Activated CD4-positive, alpha-beta memory T cell treated with anti-CD3 and anti-CD28 coated beads, Interleukin-2, amount 10 ng/mL, durations not matched to agents 7 days and 5 days (primary cell): ENCODE measurements at places on chromosomes 11 and 22. TPM values are rescaled to one million over a fixed set of nuclear protein-coding genes. Genes with fewer than 3 reads are reported as not detected.

GRCh38 chr11:18588297-18589252 is at the start of gene UEVLD:
Gene UEVLD, minus strand, starts transcription at chr11:18588734. Its CDS starts 80 bp downstream, at chr11:18588654.
- peaks cover 3% of the 10 kb centered on the region for H3K36me3 ChIP-seq
- no peak within 1 kb of the TSS for H3K27ac ChIP-seq
- H3K27me3 ChIP-seq, result no peaks in the 10 kb centered on the region
- peaks cover 2% of the 10 kb centered on the region for H3K4me1 ChIP-seq
- peak; percentile 68 for DNase-seq

DNA sequence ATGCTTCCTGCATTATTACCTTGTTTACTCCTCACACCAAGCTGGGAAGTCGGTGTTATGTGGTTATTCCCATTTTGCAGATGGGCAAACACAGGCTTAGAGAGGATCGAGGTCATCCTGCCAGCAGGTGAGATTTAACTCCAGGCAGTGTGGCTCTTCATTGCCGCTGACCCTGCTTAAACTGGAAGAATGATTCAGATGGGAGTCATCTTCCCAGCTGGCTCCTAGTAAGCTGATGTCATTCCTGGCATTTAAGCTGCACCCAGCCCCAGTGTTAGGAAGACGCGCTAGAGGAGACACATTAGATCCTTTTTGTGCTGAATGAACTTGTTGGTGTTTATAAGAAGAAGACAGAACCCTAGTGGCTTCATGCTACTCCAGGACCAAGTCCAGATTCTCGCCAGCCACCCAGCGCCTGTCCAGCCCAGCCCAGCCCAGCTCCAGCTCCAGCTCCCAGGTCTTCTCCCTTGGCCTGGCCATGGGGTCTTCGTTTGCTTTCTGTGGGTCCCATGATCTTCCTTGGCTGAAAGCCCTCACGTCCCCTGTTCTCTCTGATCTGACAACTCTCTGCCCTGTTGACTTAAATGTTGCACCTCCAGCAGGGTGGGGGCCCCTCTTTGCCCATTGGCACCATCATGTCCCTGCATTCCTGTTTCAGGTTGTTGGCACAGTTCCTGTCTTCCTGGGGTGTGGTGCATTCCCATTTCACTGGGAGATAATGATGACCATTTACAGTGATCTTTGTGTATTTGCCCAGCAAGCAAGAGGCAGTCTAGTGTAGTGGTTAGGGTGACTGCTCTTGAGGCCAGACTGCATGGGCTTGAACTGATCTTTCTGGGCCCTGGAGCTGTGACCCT is 13.6 kb downstream of the PARVB start:
- no peak overlapping the region for H3K4me3 ChIP-seq
- no peaks in the 10 kb centered on the region for H3K27me3 ChIP-seq
- DNase-seq, result no peak
- peaks cover 12% of the 10 kb centered on the region for H3K4me1 ChIP-seq
- H3K36me3 ChIP-seq, result no peaks in the 10 kb centered on the region
- H3K27ac ChIP-seq, result no peak overlapping the region

GRCh38 chr11:2305140-2305778 is 3.4 kb downstream of the TSPAN32 start:
- peaks cover 43% of the 10 kb centered on the region for H3K4me1 ChIP-seq
- peak overlapping the region; percentile 90 for H3K27ac ChIP-seq
- H3K36me3 ChIP-seq, result peaks cover 15% of the 10 kb centered on the region
- DNase-seq, result peak; percentile 86
- no peaks in the 10 kb centered on the region for H3K27me3 ChIP-seq

DNA sequence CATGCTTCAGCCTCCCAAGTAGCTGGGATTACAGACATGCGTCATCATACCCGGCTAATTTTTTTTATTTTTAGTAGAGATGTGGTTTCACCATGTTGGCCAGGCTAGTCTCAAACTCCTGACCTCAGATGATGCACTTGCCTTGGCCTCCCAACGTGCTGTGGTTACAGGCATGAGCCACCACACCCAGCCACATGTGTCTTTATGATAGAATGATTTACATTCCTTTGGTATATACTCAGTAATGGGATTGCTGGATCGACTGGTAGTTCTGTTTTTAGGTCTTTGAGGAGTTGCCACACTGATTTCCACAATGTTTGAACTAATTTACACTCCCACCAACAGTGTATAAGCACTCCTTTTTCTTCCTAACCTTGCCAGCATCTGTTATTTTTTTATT is 276.2 kb downstream of the METTL15 start:
- no peak overlapping the region for H3K27ac ChIP-seq
- H3K27me3 ChIP-seq, result no peaks in the 10 kb centered on the region
- no peak overlapping the region for H3K4me3 ChIP-seq
- H3K4me1 ChIP-seq, result no peaks in the 10 kb centered on the region

DNA sequence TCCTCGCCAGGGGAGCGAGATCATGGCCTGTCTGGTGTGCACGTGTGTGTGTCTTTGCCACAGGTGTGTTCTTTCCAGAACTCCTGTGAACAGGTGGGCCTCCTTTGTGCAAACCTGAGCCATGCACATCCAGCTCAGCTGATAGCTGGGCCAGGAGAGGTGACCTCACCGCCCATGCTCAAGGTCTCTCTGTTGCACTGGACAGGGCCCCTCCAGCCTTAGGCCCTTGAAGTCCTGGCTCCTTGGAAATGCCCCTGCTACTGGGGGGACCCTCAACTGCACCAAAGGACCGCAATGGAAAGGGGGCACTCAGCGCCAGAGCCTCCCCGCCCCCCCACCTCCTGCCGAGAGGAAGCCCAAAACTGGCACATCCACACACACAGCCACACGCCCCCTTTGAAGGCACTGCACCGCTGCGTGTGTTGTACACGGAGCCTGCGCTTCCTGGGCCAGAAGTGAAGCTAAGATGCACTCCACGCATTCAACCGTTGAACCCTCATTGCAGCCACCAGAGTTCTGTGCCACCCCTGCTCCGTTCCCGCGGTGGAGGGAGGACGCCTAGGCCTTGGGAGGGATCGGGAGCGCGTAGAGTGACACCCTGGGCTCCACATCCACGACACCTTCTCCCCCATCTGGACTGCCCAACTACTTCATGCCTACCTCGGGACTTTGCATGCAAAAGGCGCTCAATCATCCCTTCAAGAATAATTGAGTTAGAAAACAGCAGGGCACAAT is 16.4 kb upstream of the IL2RB start:
- H3K36me3 ChIP-seq, result peaks cover 13% of the 10 kb centered on the region
- peaks cover 91% of the 10 kb centered on the region for H3K4me1 ChIP-seq
- peak overlapping the region; percentile 71 for H3K4me3 ChIP-seq
- no peaks in the 10 kb centered on the region for H3K27me3 ChIP-seq
- peak; percentile 37 for DNase-seq

- no peaks in the 10 kb centered on the region for H3K27me3 ChIP-seq
- peaks cover 81% of the 10 kb centered on the region for H3K36me3 ChIP-seq
- H3K4me3 ChIP-seq, result no peak overlapping the region
- H3K4me1 ChIP-seq, result peaks cover 6% of the 10 kb centered on the region
These were observed 12.4 kb downstream of the PCSK7 start for GRCh38 chr11:117219455-117219854.

DNA sequence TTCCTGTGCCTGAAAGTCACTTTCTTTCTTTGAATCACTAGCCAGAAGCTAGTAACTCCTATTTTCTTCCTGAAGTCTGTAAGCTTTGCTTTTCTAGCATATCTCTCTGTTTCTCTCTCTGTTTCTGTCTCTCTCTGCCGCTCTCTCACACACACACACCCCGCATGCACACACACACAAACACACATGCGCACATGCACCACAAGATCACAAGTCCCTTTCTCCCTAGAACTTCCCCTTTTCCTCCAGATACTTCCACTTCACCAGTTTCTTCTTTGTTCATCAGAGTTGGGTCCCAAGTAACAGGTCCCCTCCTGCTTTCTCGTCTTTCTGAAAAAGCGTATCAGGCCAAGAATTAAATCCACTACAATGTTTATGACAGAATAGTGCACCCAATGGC is 148.5 kb upstream of the HSD17B12 start:
- H3K27me3 ChIP-seq, result peaks cover 14% of the 10 kb centered on the region
- H3K27ac ChIP-seq, result no peak overlapping the region
- H3K4me3 ChIP-seq, result no peak overlapping the region
- DNase-seq, result no peak
- H3K4me1 ChIP-seq, result no peaks in the 10 kb centered on the region

GRCh38 chr11:115201111-115201792 is 303.0 kb downstream of the CADM1 start:
- H3K36me3 ChIP-seq, result no peaks in the 10 kb centered on the region
- H3K27ac ChIP-seq, result no peak overlapping the region
- no peak for DNase-seq
- no peak overlapping the region for H3K4me3 ChIP-seq

DNA sequence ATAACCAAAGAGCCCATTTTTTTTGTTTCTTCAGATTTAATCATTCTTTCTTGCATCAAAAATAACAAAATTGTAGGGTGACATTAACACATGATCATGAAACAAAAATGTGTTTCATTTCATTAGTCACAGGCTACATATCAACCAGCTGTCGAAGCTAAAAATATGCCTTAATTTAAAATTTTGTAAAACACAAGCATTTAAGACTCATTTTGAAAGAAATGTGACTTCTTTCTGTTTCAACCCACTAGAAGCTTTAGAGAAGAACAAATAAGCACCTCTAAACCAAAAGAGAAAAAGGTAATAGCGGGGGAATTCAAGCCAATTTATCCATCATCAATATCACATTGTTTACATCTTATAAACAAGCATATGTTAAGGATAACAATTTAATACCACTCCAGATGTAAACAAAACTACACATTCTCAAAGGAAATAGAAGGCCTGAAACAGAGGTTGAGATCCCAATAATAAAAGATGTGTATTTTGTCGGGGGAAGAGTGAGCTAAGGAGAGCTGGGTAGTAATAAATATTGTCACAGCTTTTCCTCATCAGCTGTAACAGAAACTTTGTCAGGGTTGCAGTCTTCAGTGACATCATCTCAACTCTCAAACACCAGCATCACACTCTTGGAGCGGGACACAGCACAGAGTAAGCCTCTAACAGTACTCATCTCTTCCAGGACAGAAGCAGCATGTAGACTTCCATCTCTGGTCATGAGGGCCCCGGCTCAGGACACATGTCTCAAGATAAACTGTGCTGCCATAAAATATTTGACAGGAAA is 42.0 kb downstream of the ALG9 start:
- no peaks in the 10 kb centered on the region for H3K27me3 ChIP-seq
- DNase-seq, result no peak
- peaks cover 30% of the 10 kb centered on the region for H3K36me3 ChIP-seq
- H3K4me3 ChIP-seq, result no peak overlapping the region
- no peak overlapping the region for H3K27ac ChIP-seq
- H3K4me1 ChIP-seq, result peaks cover 8% of the 10 kb centered on the region

- H3K4me1 ChIP-seq, result peaks cover 4% of the 10 kb centered on the region
- H3K27me3 ChIP-seq, result peaks cover 36% of the 10 kb centered on the region
- H3K36me3 ChIP-seq, result no peaks in the 10 kb centered on the region
- no peak overlapping the region for H3K4me3 ChIP-seq
- no peak overlapping the region for H3K27ac ChIP-seq
These were observed 28.7 kb downstream of the SYT7 start for GRCh38 chr11:61552108-61552635.

GRCh38 chr11:64580412-64580811 is 10.6 kb upstream of the SLC22A12 start:
- H3K4me3 ChIP-seq, result no peak overlapping the region
- DNase-seq, result no peak
- H3K4me1 ChIP-seq, result no peaks in the 10 kb centered on the region
- no peaks in the 10 kb centered on the region for H3K36me3 ChIP-seq
- peaks cover 2% of the 10 kb centered on the region for H3K27me3 ChIP-seq

GRCh38 chr11:104337273-104337672 is 173.3 kb upstream of the PDGFD start:
- H3K4me1 ChIP-seq, result no peaks in the 10 kb centered on the region
- DNase-seq, result no peak
- no peaks in the 10 kb centered on the region for H3K27me3 ChIP-seq
- H3K27ac ChIP-seq, result no peak overlapping the region
- no peak overlapping the region for H3K4me3 ChIP-seq

- H3K27ac ChIP-seq, result peak overlapping the region; percentile 90
- H3K4me1 ChIP-seq, result peaks cover 50% of the 10 kb centered on the region
- H3K27me3 ChIP-seq, result no peaks in the 10 kb centered on the region
- H3K36me3 ChIP-seq, result peaks cover 53% of the 10 kb centered on the region
These were observed 866 bp downstream of the MED17 start for GRCh38 chr11:93784935-93785360.

- no peak overlapping the region for H3K27ac ChIP-seq
- H3K36me3 ChIP-seq, result no peaks in the 10 kb centered on the region
These were observed 229.6 kb downstream of the SWAP70 start for GRCh38 chr11:9893474-9893873.

DNA sequence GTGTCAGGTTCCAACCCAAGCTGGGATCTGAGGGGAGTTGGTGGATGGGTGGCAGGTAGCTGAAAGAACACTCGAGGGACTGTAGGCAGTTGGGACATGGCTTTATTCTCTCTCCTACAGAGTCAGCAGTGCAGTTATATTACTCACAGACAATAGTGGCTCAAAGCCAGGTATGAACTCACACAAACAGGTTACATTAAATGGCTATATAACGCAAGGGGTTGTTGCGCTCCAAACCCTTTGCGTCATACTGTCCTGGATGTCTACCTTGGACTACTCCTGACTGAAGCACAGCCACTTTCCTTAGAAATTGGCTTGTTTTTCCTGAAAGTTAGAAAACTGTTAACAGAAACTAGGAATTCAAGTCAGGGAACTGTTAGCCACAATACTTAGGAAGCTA is 66.4 kb upstream of the OR4B1 start:
- H3K27me3 ChIP-seq, result no peaks in the 10 kb centered on the region
- no peak overlapping the region for H3K4me3 ChIP-seq
- peaks cover 23% of the 10 kb centered on the region for H3K4me1 ChIP-seq
- H3K36me3 ChIP-seq, result peaks cover 93% of the 10 kb centered on the region

DNA sequence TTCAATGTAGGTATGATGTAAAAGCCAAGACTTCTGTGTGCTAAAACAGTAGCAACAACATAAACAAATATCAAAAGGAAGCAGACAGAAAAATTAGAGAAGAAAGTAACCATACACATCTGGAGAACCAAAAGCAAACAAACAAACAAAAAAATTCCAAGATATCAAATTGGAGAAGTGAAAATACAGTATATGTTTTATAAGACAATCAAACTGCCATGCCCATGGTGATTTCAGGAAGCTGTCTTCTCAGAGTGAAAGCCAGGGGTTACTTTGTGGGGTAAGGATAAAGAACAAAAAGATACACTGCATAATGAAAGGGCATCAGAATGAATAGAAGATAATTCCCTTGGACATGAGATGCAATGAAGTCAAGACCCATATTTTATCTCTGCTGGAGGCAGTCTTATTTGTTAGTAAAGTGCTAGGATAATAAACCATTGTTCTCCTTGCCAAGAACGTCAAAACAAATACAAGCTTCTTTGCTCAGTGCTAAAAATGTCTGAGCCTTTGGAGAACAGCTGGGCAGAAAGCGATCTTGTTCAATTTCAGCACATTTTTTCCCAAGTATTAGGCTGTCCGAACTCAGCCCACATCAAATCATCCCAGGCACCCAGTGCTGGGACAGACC is 38.1 kb upstream of the LDLRAD3 start:
- peaks cover 8% of the 10 kb centered on the region for H3K4me1 ChIP-seq
- DNase-seq, result no peak
- peaks cover 12% of the 10 kb centered on the region for H3K27me3 ChIP-seq
- H3K27ac ChIP-seq, result no peak overlapping the region

The NCF4 gene
- 60.1 TPM for total RNA-seq

The UPK3A gene
- total RNA-seq, result not detected

The COMMD9 gene
- 30.5 TPM for total RNA-seq

The PRCP gene
- total RNA-seq, result 24.5 TPM

The PGR gene
- not detected for total RNA-seq

The TREH gene
- total RNA-seq, result not detected

The PIK3C2A gene
- total RNA-seq, result 24.9 TPM

The CDC45 gene
- total RNA-seq, result 53.2 TPM

The HEPN1 gene
- not detected for total RNA-seq

The MRGPRX4 gene
- total RNA-seq, result not detected
